ENCODE measurements at places on chromosomes 1 and 21.
A peak's percentile ranks its signal among the peaks of the same experiment; 100 is the strongest.

DNA sequence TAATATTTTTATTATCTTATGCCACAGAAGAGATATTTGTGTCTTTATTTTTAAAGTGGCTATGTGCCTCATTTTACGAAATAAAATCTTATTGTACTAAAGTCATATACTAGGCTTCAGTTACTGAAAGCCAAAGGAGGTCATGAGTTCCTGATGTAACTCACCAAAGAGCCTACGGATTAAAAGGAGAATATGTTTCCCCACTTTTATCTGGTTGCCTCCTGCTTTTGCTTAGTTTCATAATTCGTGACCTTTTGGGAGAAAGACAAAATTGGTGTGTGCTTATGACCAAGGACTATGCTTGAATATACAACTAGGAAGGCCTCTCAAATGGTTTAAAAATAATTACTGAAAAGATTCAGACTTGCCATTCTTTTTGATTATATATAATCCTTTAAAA lies 18.2 kb upstream of the AHCTF1 start:
- no peak for DNase-seq

DNA sequence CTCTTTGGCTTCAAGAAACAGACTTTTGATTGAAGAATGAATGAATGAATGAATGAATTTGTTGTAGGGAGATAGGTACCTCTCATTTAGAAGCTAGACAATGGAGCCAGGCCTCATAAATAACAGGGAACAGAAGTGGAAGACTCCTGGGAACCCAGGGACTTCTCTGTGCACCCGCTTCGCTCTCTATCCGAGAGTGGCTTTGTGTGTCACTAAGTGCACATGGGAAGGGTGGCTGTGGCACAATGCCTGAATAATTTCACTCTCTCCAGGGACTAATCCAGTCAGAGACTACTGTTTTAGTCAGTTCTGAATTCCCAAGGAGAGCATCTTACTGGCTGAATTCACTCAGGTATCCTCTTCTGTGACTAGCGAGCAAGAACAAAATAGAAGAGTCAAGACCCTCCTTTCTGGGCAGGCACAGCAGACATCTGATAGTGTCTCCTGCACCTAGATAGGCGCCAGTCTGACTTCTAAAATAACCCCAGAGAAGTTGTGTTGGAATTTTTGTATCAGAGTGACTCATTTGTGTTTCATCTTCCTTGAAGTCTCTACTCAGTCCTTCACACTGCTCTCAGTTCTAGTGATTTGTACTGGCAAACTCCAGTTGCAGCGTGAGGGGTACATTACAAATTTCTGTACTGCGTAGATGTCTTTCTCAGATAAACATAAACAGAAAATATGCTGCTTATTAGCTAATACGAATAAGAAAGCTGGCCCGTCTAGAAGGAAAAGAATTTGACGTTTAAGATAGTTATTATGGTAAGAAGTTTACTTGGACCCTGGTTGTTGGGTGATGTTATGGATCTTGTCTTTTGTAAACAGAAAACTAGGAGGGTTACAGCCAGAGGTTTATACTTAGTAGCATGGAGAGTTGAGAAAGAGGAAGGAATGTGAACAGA lies 34.0 kb downstream of the BACH1 start:
- no peak for DNase-seq

- DNase-seq, result peak; percentile 60
Measured at GRCh38 chr1:230867903-230868735, at the start of gene C1orf198. C1orf198 (minus strand) TSS chr1:230868521; CDS start chr1:230868512, 9 bp downstream.

DNA sequence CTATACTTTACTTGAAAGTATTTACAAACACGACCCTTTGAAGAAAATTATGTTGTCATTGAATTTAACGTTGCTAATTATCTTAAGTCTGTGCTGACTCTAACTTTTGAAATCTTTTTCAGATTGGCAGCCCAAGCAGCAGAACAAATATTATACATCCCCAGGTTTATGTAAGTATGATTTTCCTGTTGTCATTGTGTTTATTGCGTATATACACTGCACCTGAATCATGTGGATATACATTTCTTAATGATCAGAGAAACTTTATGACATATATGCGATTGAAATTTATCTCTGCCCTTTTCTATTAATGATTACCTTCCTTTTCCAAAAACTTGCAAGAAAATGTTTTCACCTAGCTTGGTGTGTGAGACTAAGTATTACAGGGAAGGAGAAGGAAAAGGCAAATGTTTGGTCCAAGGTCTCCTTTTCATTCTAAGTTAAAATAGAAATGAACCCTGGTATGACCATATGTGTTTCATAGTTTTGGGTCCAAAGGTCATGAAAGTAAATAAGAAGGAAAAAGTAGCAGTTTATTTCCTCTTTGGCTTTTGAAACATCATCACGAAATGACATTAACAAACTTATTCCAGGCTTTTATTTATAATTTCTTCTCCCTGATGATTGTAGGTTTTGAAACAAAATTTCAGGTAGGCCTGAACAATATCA lies 116.8 kb downstream of the VPS13D start:
- DNase-seq, result no peak

DNA sequence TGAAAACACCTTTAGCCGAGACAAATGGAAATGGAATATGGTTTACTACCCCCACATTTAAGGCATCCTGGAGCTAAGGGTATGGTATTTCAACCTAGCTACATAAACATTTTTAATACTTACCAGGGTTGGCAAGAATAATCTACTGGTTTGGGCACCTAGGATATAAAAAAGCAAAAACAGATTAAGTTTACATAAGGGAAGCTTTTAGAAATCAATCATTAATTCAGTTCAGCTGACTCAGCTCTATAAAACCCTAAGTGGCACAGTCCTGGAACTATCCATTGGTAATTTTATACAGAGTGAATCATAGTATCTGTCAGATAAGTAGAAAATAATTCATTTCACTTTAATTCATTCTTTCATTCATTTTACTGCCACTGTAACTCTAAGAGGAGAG lies 355.2 kb downstream of the VAV3 start:
- DNase-seq, result no peak

DNA sequence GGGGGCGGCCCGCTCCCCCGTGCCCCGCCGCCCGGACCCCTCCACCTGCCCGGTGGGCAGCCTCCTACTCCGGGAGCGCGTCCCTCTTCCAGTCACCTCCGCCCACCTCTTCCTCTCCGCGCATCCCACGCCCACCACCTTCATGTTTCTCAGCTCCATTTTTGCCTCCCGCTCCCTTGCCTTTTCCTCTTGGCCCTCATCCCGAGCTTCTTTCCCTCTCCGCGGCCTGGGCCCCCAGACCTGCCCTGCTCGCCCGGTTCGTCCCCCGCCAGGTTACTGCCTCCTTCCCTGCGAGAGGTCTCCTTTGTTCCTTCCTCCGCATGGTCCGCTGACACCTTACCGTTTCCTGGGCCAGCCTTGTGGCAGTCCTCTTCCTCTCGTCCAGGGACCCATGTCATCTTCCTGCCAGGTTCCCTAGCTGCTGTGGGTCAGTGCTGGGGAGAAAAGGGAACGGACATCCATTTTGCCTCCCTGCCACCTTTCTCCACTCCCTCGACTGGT lies 563 bp downstream of the QSOX1 start:
- DNase-seq, result peak; percentile 15

- DNase-seq, result no peak
Measured at GRCh38 chr1:11566042-11566850, 87.3 kb downstream of the DISP3 start.

DNA sequence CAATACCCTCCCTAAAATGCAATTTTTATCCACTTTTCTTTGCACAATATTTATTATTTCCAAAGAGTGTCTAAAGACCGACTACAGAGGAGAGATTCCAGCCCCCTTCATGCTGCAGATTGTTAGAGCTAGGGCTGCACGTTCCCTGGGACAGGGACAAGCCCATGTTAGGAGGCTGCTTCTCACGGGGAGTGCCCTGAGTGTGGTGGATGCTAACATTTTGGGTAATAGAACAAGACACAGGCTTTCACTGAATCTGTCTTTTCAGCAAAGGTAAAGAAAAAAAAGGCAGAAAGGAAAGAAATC lies 125.4 kb downstream of the RIPK4 start:
- DNase-seq, result no peak

GRCh38 chr1:22279735-22280134 lies 136.8 kb upstream of the WNT4 start:
- no peak for DNase-seq

GRCh38 chr1:235843461-235843961 lies 23.2 kb downstream of the LYST start:
- no peak for DNase-seq

- DNase-seq, result no peak
Measured at GRCh38 chr1:2135441-2135841, 59.1 kb downstream of the FAAP20 start.

DNA sequence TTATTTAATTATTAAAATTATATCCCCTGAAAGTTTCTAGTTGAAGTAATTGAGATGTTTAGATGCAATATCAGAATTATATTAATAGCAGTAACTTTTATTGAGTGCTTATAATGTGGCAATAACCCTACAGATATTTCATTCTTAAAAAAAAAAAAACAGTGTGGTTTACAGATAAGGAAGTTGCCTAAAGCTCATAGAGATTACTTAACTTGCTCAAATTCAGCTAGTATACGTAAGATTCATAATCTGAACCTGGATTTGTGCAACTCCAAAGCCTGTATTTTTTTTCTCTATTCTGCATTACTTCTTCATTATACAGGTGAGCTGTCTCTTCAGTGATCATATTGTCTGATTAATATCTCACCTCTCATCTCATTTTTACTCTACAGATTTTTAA lies 156.0 kb upstream of the PTBP2 start:
- DNase-seq, result no peak

GRCh38 chr1:3651930-3652547 lies at the start of gene TP73:
TP73 (plus strand) TSS chr1:3652516; CDS start chr1:3682366, 29,850 bp downstream.
- no peak for DNase-seq

GRCh38 chr1:225577241-225577640 lies 75.7 kb downstream of the ENAH start:
- DNase-seq, result no peak

DNA sequence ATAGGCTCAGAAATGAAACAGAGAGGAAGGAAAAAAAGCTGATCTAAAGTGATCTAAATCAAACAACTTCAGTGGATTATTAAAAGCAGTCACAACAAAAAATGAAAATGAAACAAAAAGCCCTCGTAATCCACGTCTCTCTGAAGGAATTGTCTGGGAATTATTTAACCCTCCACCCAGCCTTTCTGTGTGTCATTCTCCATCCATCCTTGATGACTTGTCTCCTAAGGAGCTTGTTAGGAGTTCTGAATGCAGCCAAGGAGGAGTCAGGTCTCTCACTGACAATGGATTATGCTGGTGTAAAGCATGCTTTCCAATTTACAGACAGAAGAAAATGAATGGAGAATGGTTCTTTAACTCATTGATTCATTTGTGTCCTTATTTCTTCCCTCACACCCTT lies 359.3 kb upstream of the RUNX1 start:
- DNase-seq, result no peak

GRCh38 chr1:21100481-21100921 lies 76.2 kb downstream of the EIF4G3 start:
- no peak for DNase-seq

- DNase-seq, result no peak
Measured at GRCh38 chr1:27116697-27117096, 38.2 kb downstream of the SLC9A1 start.

GRCh38 chr1:41661428-41662060 lies 177.1 kb upstream of the EDN2 start:
- DNase-seq, result no peak

DNA sequence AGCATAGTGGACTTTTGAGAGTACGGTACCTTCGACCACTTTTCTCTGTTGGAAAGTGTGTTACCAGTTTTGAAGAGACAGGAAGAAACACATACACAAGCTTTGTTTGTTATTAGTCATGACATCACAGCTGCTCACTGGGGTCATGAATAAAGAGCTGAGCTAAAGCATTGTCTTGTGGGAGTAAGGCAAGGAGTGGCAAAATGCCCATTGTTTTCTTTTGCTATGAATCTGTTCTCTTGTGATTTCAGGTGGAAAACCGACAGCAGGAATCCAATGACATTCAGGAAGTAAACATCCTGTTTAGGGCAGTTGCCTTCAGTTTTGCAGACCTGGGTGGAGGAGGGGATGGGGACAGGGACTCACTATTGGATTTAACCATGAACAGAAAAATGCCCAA lies 66.2 kb downstream of the RGL1 start:
- no peak for DNase-seq

DNA sequence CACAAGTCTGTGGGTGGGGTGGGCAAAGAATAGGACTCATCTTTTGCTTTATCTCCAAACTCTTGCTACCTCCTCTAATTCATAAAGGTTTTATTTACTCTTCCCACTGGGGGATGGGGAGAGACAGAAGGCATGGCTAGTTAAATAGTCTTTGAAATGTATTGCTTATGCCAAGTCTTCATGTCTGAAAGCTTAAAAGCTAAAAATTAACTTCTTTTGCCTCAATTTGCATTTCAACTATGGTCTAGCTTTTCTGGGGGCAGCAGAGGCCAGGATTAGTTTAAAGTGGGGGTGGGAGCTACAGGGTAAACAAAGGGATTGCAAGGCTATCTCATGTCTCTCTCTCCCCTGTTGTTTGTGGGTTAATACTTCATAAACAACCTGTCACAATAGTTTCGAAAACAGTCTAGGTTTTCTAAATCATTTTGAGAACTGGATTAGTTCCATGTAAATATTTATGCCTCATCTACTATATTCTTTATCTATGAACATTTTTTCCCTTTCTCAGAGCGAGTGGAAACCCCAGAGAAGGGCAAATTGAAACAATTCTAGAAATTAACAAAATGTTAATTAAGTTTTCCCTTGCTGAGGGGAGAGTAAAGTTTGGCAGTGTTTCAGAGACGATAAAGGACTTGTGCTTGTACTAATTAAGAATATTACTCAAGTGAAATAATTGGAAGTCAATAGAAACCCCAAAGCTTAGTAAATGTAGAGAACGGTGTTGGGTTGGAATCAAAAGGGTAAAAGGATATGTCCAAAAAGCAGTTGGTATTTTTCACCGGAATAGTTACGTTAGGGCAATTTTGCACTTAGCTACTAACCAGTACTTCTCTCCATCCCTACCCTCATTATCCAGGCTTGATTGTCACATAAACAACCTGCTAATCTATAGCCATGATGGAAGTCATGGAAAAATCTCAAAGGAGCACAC lies 182.2 kb downstream of the GIPC2 start:
- DNase-seq, result no peak

GRCh38 chr1:75100481-75101092 lies 33.6 kb upstream of the LHX8 start:
- no peak for DNase-seq

DNA sequence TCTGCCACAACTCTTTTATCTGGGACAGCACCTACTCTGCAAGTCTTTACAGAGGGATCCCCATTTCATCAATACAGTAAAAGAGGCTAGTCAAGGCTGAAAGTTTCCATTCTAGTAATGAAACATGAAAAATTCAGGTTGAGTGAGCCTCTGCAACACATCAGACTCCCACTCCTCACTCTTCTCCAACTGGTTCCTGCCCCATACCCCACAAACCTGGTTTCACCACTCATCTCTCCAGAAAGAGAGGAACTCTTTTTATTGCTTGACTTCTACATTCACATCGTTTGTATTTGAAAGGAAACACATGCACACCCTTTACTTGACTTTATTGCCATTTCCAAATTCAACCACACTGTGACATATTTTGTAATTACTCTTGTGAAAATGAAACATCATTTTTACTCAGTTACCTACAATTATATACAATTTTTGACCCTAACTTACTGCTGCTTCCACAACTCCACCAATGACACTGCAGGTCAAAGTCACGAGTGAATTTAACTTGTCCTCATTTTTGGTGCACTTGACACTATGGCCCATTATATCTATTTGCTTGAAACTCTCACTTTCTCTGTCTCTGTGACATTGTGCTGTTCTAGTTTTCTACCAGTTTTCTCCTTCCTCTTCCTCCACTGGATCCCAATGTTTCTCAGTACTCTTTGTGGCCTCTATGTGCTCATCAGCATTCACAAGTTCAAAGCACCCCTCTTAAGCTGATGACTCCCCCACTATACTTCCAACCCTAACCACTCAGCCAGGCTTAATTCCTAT lies 8.0 kb downstream of the STX6 start:
- no peak for DNase-seq

GRCh38 chr1:18407166-18408045 lies 73.3 kb upstream of the KLHDC7A start:
- DNase-seq, result no peak
